ENCODE measurements at places on chromosomes 1 and 21. TPM values are rescaled to one million over a fixed set of nuclear protein-coding genes. Genes with fewer than 3 reads are reported as not detected.

Gene AMY1B
- total RNA-seq, result not detected

Gene DSCAM
- total RNA-seq, result not detected

Gene FMO5
- total RNA-seq, result 1.1 TPM

Gene OR10Z1
- total RNA-seq, result not detected

Gene RBM11
- 0.07 TPM for total RNA-seq

Gene EFNA3
- total RNA-seq, result 13.0 TPM

Gene S100A3
- total RNA-seq, result 119 TPM

Gene AKR7A3
- total RNA-seq, result 0.15 TPM

Gene OR6P1
- not detected for total RNA-seq

Gene NTMT2
- total RNA-seq, result not detected

Gene KRTAP13-2
- not detected for total RNA-seq

Gene CELA3B
- not detected for total RNA-seq

Gene FCRL3
- total RNA-seq, result not detected

Gene BRDT
- total RNA-seq, result not detected

Gene CD5L
- not detected for total RNA-seq

Gene NBL1
- 58.1 TPM for total RNA-seq

Gene ADGRL2
- total RNA-seq, result 7.3 TPM

Gene ABCG1
- total RNA-seq, result 2.6 TPM

Gene RNU5D-1
- total RNA-seq, result not detected

Gene EVI5
- 5.4 TPM for total RNA-seq

Gene CCNL2
- 46.7 TPM for total RNA-seq

Gene PHF13
- 7.6 TPM for total RNA-seq

Gene SLAMF6
- total RNA-seq, result not detected

Gene B3GALT6
- total RNA-seq, result 19.0 TPM

Gene TMEM54
- total RNA-seq, result 27.0 TPM

Gene PHLDA3
- 154 TPM for total RNA-seq

Data from A549 treated with AZD2906 at 1 μM for 4 hours (cell line).